ENCODE measurements at places on chromosomes 12 and 14.

GRCh38 chr12:38138225-38139221 lies 178.1 kb upstream of the ALG10B start:
- peak; percentile 87 for DNase-seq

DNA sequence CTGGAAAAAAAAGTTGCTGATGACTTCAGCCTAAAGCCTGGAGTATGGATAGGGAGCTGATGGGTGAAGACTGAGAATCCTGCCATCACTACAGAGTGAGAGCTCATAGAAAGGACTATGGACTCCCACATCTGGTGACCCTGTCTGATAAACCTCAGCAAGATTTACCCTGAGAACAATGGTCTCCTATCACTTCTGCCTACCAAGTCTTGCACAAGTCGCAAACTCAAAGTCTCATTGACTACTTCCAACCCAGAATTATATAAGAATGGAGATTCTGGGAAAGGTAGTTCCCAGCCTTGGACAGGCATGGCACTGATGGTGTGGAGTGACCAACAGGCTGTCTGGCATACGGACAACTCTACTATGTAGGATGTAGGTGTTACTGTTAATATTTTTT lies 9.7 kb upstream of the MDM1 start:
- DNase-seq, result no peak

DNA sequence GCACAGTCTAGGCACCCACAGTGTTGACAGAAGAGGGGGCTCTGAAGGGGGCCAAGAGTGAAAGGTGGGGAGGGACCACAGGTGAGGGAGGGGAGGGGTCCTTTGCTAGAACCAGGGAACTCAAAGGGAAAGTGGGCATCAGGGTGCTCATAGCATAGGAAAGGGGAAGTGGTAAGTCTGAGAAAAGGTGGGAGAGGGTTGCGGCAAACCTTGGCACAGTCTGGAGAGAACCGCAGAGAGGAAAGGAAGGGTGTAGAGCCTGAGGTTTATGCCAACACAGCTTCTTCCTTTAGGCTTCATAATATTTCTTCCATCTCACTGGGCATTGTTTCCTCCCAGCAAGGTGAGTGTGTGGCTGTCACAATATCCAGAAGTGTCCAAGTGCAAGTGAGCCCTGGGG lies 11.5 kb upstream of the PLEK2 start:
- DNase-seq, result no peak

DNA sequence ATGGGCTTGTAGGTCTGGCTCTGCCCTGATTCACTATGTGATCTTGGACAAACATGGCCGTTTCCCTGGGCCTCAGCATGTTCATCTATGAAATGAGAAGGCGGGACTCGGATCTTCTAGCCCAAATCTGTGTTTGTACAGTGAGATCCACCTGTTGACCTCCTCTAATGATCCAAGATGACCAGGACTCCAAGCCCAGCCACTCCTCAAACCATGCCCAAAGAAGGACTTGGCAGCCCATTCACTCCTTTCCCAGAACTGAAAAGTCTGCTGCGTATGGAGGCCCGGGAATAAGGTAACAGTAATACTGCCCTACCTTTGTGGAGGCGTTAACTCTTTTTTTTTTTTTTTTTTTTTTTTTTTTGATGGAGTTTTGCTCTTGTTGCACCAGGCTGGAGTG lies 39.9 kb downstream of the APPL2 start:
- no peak for DNase-seq

- DNase-seq, result peak; percentile 56
These were observed 91.5 kb upstream of the SLC35F4 start for GRCh38 chr14:57957441-57957840.

- no peak for DNase-seq
These were observed 252.2 kb downstream of the BTG1 start for GRCh38 chr12:91893476-91893875.

- peak; percentile 33 for DNase-seq
These were observed 228.6 kb upstream of the E2F7 start for GRCh38 chr12:77294016-77294415.

- DNase-seq, result no peak
These were observed 99.8 kb downstream of the DAD1 start for GRCh38 chr14:22489244-22489545.

- peak; percentile 79 for DNase-seq
These were observed 3.6 kb upstream of the CLEC4E start for GRCh38 chr12:8544295-8544694.

DNA sequence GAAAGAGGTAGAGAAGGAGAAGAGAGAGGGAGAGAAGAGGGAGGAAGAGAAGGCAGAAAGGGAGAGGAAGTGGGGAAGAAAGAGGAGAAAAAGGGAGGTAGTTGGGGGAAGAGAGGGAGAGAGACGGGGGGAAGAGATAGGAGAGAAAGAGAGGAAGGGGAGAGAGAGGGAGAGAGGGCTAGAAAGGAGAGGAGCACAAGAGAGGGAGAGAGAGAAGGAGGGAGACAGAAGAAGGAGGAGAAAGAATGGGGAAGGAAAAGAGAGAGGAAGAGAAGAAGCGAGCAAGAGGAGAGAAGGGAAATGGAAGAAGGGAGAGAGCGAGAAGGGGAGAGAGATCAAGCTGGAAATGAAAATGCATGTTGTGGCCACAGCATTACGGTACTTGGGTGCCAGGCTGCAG lies 1368.4 kb upstream of the TMEM132C start:
- DNase-seq, result no peak

- no peak for DNase-seq
These were observed 212.2 kb downstream of the ZFP36L1 start for GRCh38 chr14:68580671-68581070.

DNA sequence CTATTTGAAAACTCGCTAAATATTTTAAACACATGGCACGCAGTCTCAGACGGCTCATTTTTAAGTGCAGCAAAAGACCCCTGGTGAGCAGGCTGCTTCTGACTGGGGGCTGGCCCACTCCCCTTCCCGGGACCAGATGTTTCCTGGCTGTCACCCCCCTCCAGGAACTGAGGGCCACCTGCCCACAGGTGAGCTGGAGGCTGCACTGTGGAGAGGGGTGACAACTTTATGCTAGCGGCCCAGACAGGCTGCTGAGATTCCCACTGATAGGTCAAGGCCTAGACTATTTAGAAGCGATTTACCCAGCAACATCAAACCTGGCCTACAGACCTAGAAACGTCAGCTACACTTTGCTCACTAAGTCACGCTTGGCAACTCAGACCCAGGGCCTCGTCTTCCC lies 92.1 kb downstream of the BCL11B start:
- no peak for DNase-seq

GRCh38 chr12:83318386-83319098 lies 631.8 kb downstream of the TMTC2 start:
- DNase-seq, result peak; percentile 6

DNA sequence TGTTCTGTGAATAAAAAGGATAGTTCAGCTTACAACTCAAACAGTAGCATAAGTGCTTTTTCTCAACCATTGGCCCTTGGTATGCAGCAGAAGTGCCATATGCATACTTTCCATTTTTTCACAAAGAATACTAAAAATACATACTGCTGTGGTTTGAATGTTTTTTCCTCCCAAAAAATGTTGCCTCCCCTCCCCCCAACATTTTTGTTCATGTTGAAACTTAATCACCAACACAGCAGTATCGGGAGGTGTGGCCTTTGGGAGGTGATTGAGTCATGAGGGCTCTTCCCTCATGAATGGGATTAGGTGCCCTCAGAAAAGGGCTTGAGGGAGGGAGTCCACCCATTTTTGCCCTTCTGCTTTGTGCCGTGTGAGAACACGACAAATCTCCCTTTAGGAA lies 198.6 kb downstream of the ESR2 start:
- no peak for DNase-seq

DNA sequence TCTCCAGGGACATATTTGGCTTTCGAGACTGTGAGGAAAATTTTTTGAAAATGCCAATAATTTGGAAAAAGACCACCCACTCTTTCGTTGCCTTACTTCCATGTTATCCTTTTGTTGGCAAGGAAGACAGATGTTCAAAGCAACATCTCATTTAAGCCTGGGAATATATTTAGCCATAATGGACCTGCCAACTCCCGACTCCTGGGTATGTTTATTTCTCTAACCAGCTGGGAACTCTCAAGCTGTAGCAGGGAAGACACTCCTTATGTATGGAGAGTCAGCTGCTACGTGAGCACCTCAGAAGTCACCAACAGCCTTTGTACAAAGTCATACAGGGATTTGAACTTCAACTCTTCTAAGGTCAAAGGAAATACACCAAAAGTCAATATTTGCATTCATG lies 96.5 kb upstream of the DAAM1 start:
- DNase-seq, result no peak

DNA sequence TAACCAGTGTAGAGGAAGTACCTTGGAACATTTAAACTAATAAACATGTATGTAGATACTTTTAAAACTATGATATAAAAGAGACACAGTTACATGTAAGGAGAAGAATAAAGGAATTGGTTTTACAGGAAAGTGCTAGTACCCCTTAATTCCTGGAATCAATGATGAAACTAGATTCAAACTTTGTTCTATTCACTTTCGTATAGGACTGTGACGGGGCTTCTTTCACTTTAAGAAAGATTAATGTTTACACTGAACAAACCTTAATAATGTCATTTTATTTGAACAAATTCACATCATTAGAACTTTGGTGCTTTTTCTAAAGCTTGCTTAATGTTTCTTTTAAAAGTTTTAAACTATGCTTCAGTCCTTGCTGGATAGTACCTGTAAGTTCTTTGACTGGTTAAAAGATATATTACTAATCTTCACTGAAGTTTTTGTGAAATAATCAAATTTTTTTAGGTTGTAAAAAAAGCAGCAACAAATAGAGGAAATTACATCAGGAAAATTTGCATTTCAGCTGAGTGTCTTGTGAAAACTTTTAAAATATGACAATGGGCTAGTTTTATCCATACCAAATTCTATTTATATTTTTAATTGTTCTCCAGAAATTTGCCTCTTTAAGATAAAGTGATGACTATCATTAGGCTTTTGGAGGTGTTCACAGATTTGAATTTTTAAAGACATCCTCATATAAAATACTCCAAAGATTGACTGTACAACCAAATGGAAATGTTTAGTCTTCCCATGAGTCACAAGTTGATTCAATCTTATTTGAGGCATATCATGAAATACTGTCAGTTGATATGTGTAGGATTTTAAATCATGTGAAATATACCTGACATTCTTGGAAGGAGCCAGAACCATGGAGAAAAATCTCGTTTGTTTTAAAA lies 36.2 kb downstream of the PAPOLA start:
- DNase-seq, result peak; percentile 64

- DNase-seq, result no peak
These were observed 71.6 kb downstream of the FGD4 start for GRCh38 chr12:32470936-32471470.

GRCh38 chr12:80472911-80473500 lies 29.0 kb downstream of the PTPRQ start:
- peak; percentile 51 for DNase-seq

DNA sequence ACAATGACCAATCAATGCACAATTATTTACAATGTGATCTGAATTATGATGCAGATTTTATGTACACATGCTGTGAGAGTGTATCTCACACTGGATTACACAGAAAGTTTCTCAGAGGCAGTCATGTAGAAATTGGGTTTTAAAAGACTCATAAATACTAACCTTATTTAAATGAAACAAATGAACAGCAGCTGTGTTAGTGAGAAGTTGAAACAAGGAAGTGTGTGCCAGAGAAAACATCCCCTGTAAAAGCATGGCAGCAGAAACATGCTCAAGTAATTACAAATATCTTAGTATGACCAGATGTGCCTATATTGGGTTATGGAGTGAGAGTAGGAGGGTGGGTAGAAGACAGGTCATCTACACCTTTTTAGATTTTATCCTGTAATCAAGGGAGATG lies 723.7 kb downstream of the C12orf50 start:
- DNase-seq, result no peak

- DNase-seq, result no peak
These were observed 115.2 kb upstream of the PELI2 start for GRCh38 chr14:56002876-56003625.

- DNase-seq, result peak; percentile 53
These were observed 83.6 kb downstream of the BBS10 start for GRCh38 chr12:76264611-76265012.

- peak; percentile 47 for DNase-seq
These were observed 10.9 kb upstream of the TFCP2 start for GRCh38 chr12:51183816-51184215.

DNA sequence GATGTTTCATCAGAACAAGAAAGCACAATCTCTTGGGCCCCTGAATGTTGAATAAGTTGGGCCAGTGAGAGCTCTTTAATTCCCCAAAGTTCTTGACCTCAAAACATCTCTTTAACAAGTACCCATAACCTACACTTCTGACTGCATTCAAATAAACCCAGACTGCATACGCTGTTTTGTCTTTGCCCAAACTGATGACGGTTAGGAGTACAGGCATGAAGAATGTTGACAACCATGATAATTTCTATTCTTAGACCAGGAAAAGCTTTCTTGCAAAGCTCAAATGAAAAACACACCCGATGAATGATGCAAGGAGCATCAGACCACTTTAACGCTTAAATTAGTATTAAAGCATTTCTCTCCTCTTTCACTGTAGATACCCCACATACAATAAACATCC lies 11.7 kb upstream of the RAB3IP start:
- no peak for DNase-seq

GRCh38 chr14:70585231-70585630 lies 15.2 kb downstream of the MED6 start:
- no peak for DNase-seq

DNA sequence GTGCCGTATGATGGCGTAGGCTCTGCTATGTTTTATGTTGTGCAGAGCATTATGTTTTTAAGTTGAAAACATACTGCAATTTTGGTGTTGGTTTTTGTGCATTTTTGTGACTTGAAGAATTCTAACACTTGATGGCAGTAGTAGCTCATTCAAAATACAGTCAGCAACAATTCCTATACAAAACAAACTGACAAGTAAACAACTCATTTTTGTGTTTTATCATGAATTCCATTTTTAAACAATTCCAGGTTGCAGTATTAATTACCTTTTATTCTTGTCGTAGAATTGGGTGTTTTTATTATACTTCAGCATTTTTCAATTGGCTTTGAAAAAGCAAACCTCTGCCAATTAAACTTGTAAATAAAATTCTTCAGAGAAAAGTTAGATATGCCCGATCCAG lies 4.1 kb upstream of the CCER1 start:
- no peak for DNase-seq

DNA sequence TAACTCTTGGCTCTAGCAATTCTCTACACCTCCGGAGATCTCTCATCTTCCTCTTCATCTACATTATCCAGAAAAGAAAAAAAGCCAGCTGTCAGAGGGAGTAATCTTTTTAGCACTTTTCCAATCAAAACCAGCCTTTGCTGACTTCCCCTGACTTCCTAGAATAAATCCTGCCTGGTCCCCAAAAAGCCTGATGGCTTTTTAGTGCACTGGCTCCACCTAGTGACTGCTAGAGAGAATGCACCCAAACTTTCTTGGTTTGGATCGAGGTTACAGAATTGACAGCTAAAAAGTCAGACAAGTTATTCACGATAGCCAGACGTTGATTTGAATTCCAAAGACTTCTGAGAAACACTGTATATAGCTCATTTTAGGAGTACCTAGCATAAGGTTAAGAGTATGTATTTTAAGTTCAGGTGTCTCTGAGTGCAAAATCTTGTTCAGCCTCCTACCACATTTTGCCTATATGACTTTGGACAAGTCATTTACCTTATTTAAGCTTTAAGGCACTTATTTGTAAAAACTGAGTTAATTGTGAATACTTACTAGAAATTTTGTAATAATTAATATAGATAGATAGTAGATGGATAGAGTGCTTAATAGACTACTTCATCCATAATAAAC lies 185.7 kb upstream of the GRIN2B start:
- peak; percentile 61 for DNase-seq

- DNase-seq, result no peak
These were observed 223.0 kb downstream of the DUSP6 start for GRCh38 chr12:89129167-89129870.

GRCh38 chr12:57717846-57718640 lies 20.5 kb downstream of the AGAP2 start:
- DNase-seq, result no peak
